ENCODE measurements at places on chromosomes 13 and 19.

DNA sequence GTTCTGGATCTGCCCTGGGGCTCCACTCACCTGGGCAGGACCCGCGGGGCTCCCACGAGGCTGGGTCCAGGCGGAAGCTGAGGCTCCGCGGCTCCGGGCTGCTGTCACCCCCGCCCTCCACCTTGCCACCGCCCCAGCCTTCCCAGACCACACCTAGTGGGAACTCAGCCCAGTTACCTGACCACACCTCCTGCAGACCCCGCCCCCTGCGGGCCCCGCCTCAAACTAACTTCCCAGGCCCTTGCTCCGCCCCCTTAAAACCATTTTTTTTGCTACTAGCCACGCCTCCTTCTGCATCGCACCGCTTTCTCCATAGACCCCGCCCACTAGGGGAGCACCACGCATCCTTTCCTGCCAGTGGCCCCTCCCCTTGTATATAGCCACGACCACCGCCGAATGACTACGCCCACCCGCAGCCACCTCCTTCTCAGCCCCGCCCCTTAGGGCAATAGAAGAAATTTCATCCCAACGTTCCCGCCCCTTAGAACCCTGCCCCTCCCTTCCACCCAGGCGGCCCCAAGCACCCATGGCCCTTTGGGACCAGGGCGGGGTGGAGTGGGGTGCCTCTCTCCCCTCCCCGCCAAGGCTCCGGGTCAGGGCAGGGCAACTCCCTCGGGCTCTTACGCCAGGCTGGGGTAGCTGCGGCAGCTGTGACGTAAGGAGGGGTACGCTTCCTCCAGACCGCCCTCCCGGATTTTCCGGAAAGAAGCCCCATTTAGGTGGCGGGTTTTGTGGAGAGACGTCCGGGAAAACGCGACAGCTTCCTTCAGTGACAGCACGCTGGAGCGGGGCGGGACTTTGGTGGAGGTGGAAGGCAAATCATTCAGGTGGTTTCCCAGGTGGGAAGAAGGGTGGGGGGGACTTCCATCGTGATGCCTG is at the start of gene SH2D3A:
TSS of gene SH2D3A (minus strand) at position 79 of the 879 bp plus-strand sequence. CDS start 3,687 bp downstream, outside the sequence.
- DNase-seq, result peak; percentile 97

DNA sequence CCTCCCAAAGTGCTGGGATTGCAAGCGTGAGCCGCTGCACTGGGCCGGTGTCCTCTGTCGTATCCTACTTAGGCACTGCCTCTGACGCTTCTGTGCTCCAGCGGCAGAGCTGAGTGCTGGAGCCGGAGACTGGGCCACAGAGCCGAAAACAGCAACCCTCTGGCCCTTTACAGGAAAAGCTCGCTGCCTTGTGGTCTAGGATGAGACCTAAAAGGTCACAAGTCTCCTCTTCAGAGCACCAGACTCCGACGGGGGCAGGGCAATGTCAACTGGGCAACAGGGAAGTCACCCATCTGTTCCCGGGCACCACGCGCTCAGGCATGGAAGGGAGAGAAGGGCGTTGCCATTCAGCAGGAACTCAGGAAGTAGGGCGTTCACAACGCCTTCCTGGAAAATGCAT is 91.7 kb downstream of the GADD45B start:
- DNase-seq, result no peak

DNA sequence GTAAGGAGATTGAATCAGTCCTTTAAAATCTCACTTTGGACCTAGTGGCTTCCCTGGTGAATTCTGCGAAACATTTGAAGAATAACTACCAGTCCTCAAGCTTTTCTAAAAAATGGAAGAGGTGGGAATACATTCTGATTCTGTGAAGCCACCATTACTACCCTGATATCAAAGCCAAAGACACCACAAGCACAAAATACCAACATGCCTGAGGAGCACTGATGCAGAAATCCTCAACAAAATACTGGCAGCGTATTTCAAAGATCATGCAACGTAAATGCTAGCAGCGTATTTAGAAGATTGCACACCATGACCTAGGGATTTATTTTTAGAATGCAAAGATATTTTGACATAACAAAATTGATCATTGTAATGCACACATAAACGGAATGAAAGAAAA is 14.4 kb downstream of the ATP4B start:
- DNase-seq, result no peak

GRCh38 chr19:49408816-49409440 is 14.3 kb downstream of the PTH2 start:
- no peak for DNase-seq

DNA sequence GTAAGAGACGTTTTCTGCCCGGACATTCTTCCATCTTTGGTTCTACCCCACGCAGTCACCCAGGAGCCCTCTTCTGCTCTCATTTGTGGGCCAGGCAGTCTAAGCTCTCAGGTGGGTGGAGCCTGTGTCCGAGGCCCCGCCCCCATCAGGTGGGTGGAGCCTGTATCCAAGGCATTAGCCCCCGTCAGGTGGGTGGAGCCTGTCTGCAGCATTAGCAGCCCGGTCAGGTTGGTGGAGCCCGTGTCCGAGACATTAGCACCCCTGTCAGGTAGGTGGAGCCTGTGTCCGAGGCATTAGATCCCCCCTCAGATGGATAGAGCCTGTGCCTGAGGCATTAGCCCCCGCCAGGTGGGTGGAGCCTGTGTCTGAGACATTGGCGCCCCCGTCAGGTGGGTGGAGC is 45.5 kb upstream of the C13orf46 start:
- peak; percentile 47 for DNase-seq

DNA sequence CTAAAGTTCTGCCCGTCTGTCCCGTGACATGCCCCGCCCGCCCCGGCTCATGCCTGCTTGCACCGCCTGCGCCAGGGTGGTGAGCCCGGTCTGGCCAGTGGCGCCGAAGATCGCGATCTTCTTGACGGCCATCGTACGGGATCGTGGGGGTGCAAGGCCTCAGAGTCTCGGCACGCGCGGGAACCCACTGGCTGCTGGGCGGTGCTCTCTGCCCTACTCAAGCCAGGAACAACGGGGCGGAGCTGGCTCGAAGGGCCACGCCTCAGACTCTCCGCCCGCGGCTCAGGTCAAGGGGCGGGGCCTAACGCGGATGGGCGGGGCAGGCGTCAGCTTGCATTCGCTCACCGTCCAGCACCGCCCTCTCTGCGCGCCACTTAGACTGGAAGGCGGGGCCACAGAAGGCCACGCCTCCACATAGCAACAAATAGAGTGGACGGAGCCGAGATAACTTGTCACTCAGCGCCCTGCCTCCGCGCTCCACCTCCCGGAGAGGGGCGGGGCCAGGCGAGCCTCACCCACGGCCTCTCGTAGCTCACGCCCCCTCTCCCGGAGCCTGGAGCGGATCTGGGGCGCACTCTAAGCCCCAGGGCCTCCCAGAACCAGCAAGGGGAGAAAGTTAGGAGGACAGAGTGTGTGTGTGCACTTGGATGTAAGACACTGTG is at the start of gene BLVRB:
TSS of gene BLVRB (minus strand) at position 189 of the 662 bp plus-strand sequence. CDS start at position 132, 57 bp downstream.
- peak; percentile 99 for DNase-seq

DNA sequence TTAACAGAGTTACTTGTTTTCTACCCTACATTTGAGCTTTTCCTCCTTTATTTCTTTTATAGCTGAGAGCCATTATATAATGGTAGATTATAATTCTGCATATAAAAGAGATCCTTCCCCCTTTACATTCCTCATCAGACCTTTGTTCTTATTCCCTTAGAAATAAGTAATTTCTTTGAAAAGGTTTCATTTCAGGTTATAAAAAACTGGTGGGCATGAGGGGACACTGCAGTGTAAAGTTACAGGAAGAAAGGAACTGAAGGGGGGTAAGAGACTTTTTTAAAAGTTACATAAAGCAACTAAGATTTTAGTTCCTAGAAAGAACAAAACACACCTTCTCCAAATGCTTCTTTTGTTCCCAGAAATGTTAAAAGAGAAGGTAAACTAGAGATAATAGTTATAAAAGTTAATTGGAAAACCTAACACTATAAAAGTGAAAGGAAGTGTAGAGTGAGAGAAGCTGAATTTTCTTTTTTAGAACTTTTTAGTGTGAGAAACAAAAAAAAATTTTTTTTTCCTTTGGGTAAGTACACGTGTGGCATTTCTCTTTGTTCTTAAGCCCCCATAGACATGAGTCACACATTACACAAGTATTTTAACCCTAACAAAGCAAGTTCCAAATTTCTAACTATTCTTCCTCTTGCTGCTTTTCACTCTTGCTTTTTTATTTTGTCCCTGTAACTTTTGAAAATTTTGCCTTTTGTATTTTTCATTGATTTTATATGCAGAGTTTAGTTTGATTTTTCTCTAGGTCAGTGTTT is 106.4 kb upstream of the MLNR start:
- DNase-seq, result no peak

- DNase-seq, result no peak
Measured at GRCh38 chr19:35442091-35442490, 6.0 kb upstream of the FFAR2 start.

GRCh38 chr13:51518827-51519226 is 65.4 kb upstream of the WDFY2 start:
- DNase-seq, result no peak

- peak; percentile 57 for DNase-seq
Measured at GRCh38 chr19:2507109-2507508, 31.2 kb downstream of the GADD45B start.

- DNase-seq, result no peak
Measured at GRCh38 chr13:51630288-51630615, 46.0 kb downstream of the WDFY2 start.

- DNase-seq, result peak; percentile 18
Measured at GRCh38 chr13:21326155-21327031, 132.7 kb downstream of the ZDHHC20 start.

- no peak for DNase-seq
Measured at GRCh38 chr13:29956853-29957252, 106.4 kb upstream of the UBL3 start.

- DNase-seq, result no peak
Measured at GRCh38 chr13:86992251-86992650, 678.9 kb upstream of the SLITRK5 start.

DNA sequence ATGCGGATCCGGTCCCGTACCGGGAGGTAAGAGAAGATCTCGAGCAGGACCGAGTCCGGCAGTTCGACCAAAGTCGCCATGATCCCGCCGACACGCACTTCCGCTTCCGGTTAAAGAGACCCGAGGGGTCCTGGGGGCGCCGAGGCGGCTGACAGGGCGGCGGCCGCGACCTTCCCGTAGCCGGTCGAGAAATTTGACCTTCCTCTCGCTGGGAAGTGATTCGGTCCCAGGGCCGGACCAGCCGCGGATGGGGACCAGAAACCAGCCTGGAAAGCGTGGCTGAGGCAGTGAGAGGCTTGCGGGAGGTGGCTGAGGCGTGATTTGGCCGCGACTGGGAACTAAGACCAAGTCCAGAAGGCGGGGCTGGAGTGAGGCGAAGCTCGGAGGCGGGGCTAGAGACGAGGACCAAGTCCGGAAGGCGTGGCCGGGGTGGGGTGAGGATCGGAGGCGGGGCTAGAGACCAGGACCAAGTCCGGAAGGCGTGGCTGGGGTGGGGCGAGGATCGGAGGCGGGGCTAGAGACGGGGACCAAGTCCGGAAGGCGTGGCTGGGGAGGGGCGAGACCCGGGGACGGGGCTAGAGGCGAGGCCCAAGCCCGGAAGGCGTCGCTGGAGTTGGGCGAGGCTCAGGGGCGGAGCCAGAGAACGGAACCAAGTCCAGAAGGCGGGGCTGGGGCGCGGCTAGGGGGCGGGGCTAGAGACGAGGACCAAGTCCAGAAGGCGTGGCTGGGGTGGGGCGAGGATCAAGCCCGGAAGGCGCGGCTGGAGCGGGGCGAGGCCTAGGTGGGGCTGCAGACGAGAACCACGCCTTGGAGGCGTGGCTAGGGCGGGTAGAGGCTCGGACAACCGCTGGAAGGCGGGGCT is at the start of gene FBXL12:
TSS of gene FBXL12 (minus strand) at position 346 of the 862 bp plus-strand sequence. CDS start at position 80, 266 bp downstream.
- peak; percentile 100 for DNase-seq

DNA sequence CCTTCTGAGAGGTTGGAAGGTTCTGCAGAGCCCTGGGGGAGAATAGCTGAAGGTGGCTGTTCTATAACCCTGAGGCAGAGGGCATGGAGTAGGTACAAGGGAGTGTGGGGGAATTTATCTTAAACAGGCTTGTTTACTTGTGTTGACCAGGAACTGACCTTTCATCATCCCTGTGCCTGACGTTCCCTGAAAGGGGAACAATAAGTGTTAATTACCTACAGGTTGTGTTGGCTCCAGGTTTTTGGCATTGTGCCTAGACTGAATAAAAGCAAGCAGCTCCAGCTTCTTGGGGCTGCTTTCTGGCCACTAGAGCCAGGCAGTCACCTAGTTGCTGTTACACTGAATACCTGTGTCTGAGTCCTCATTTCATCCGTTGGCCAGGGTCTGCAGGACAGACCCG is 60.0 kb downstream of the ZNF627 start:
- no peak for DNase-seq

- DNase-seq, result no peak
Measured at GRCh38 chr13:95382411-95382810, 81.2 kb upstream of the ABCC4 start.

GRCh38 chr13:71546881-71547280 is 320.1 kb downstream of the DACH1 start:
- no peak for DNase-seq

- no peak for DNase-seq
Measured at GRCh38 chr13:33033051-33033812, 17.0 kb downstream of the KL start.

Measured in CD8-positive, alpha-beta memory T cell (primary cell).